Caudate nucleus (tissue), 63 donors: ENCODE measurements at places on chromosomes 3 and 15.

- DNase-seq: no peak
Observed at GRCh38 chr3:16923112-16923511, 38.4 kb downstream of the PLCL2 start.

GRCh38 chr3:54710954-54711353 is 216.9 kb downstream of the LRTM1 start:
- DNase-seq: no peak

DNA sequence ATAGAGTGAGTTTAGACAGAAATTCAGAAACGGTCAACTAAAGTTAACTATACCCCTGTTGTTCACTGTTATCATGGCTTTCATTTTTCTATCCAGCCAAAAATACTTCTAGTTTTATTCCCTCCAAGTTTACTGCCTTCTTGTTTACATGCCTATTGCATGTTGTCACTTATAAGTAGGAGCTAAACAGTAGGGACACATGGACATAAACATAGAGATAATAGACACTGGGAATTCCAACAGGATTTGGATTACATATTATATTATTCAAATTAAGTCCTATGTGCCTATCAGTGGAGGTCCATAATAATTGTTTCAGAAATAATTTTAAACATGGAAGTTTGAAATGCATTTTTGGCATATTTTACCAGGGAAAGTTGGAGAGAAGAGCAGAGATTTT is 269.1 kb upstream of the ZNF717 start:
- no peak for DNase-seq

DNA sequence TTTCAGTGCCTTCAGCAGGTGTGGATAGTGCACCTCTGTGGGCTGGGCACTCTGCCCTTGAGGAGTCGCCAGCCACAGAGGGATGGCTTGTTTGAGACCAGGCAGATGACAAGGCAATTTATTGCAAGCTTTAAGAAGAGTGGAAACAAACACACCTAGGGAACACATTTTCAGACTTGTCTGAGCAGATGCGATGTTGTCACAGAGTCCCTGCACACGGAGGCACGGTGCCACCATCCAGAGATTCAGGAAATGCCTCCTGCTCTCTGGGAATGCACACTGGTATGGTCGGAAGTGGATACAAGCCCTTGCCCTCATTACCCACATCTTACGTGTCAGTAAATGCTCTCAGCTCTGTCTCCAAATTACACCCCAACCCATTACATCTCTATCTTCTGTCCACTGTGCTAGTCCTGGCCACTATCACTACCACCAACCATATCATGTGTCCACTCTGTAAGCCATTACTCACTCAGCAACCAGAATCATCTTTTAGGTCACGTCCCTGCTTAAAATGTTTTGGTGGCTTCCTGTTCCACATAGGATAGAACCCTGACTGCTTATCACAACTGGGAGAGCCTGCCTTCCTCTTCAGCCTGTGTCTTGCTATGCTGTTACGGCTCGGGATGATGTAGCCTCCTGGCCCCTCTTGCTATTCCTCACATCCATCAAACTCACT is 196.9 kb downstream of the SLCO3A1 start:
- DNase-seq: no peak

DNA sequence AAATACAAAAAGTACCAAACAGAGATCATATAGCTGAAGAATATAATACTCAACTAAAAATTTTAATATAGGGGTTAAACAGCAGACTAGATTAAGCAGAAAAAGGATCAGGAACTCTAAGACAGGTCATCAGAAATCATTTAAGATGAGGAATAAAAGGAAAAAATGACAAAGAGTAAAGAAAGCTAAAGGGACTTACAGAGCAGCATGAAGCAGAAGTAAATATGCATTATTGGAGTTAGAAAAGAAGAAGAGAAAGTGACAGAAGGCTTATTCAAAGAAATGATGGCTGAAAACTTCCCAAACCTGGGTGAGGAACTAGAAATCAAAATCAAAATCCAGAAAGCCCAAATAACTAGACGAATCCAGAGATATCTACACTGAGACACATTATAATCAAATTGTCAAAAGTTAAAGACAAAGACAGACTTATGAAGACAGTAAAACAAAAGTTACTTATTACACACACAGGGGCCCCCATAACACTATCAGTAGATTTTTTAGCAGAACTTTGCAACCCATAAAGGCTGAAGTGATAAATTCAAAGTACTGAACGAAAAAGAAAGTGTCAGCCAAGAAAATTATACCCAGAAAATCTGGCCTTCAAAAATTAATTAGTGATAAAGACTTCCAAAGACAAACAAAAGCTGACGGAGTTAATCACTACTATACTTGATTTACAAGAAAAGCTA is 95.6 kb downstream of the SCAPER start:
- no peak for DNase-seq

DNA sequence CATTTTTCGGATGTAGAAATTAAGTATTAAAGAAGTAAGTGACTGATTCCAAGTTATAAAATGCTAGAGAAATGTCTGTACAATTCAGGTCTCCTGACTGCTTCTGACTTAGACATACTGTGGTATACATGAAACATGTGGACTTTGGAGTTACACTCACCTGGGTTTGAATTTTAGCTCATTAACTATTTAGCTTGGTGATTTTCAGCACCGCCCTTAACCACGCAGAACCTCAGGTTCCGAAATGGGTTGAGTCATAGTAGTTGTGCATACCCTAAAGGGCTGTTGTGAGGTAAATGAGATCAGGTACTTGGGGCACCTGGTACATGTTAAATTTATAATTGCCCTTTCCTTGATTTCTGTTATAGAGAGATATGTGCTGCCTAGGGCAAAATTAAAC is 32.9 kb upstream of the UTS2B start:
- DNase-seq: no peak
